SIG-M5 (cell line): ENCODE measurements at places on chromosomes 1 and 21.

DNA sequence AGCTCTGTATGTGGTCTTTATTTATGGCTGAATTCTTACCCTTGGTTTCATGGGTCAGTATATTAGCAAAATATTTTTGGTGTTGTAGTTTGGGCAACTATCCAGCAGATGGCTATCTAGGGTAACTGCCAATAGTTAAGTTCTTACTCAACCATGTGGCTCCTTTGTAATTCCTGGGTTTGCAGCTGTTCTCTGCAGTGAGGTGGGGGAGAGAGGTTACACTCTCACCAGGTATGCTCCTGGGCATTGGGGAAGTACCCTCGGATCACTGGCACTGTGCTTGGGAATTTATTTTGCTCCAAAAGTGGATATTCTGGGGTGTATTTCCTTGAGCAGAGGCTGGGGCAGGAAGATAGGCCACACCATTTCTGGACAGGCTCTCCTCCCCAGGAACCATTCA is 436.7 kb upstream of the TMPRSS15 start:
- DNase-seq: no peak

DNA sequence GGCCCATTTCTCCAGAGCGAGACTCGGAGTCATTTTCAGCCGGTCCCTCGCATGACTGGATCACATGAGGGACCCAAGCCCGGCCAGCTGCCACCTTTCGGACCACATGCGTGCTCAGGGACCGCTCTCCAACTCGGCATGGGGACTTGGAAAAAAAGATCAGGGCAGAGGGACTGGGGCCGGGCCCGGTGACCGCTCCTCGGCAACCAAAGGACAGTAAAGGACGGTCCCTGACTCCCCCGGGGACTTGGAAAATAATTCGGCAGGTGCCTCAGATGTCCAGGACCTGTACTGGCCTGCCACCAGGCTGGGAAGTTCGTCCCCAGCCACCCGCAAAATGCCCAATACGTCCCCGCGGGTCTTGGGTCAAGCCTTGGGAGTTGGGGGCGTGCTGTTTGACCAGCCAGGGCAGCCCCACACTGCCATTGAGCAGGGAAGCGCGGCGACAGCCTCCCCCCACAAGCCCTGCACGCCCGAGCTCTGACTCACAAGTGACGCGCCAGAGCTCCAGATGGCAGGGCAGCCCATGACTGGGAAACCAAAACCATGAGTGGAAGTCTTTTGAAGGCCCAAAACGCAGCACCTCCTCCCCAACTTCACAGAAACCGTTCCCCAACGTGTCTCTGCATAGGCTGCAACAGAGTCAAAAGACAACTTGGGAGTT is 134.5 kb downstream of the LIPI start:
- no peak for DNase-seq

DNA sequence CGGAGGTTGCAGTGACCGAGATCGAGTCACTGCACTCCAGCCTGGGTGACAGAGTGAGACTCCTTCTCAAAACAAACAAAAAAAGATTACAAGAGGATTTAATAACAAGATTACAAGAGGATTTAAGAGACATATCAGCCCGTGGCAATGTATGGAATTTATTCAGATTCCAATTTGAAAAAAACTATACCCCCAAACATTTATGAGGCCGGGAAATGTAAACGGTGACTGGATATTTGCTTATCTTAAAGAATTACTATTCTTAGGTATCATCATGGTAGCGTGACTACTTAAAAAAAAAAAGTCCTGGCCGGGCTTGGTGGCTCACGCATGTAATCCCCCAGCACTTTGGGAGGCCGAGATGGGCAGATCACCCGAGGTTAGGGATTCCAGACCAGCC is 21.2 kb upstream of the ELK4 start:
- DNase-seq: no peak

DNA sequence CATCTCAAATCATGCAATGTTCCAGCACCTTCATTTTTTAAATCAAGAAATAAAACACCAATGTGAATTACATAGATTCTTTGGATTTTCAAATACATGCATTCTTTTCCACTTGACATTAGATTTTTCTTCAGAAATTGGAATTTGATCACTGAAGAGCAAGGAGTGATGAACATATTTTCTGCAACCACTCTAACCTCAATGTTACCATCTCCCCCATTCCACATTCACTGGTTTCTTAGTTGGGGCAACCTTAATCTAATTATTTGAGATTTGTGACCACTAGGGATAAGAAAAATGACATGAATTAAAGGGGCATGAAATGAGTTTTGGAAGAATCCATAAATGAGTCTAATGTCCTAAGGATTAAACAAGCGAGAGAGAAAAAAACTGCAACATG is 168.7 kb upstream of the NR5A2 start:
- no peak for DNase-seq

DNA sequence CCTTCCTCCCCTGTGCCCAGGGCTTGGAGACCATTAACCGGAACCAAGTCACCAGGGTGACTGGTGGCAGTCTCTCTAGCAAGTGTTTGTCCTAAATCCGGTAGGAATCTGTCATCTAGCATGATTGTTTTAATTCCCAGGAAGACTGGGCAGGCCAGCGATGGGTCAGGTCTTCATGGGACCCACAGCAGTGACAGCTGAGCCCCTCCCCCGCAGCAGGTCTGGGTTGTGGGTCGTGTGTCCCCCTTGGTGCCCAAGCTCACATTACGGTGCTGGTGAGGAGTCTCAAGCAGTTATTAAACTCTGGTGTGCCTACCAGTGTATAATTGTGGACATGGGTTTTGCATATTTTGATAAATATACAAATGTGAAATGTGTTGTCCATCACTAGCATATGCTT is 466.5 kb downstream of the MATN1 start:
- no peak for DNase-seq

DNA sequence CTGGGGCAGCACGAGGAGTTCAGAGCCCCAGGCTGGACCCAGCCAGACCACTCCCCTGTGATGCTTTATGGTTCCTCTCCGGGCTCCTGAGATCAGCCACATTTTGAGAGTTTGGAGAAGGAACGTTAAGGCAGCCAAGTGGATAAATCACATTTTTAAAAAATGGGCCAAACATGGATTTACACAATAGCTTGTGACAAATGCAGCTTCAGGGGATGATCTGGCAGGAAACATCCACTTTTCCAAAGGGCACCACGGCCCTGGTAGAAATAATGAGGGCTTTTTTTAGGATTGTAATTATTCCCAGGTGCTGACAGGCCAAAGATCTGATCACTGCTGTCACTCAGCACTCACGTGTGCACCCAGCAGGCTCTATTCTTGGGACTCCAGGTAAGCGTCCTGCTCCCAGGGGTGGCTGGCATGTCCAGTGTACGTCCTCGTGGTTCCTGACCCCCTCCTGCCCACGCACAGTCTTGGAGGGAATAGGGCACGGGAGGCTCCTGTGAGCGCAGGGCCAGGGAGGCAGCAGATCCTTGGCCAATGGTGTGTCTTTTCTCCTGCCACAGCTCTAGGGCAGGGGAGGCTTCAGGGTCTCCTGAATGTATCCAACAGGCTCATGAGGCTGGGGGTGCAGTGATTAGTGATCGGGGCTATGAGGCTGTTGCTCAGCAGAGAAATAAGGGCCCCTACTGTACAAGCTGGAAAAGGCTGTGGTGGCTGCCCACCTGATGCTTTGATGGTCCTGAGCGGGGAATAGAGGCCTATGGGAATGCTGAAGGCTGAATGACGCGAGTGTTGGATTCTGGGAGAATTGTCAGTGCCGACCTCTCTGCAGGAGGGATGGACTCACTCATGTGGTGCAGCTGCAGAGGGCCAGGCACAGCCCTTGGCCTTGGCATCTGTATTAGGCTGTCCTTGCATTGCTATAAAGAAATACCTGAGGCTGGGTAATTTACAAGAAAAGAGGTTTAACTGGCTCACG is 415.7 kb downstream of the PTPRU start:
- no peak for DNase-seq

- DNase-seq: no peak
Measured at GRCh38 chr1:4128616-4129015, 228.5 kb upstream of the C1orf174 start.

DNA sequence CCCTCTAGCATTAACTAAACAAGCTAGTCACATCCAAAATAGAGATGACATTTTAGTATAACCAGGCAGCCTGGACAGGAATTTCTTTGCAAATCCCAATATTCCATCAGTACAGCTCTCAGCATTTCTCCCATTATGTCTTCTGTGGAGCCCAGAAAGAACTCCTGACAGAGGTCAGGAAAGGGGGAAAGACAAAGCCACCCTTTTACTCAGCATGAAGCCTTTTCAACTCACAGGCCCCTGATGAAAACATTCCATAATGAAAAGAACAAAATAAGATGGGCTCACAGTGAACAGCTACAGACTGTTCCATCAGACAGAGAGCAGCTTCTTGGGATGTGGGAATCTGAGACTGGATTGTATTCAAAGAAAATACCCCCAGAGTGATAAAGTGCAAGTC is 80.6 kb downstream of the TEX35 start:
- no peak for DNase-seq

GRCh38 chr21:38712664-38713063 is 93.1 kb upstream of the ETS2 start:
- no peak for DNase-seq

GRCh38 chr1:166479052-166479631 is 312.3 kb upstream of the FAM78B start:
- DNase-seq: no peak

GRCh38 chr1:206606867-206607266 is 5.4 kb downstream of the EIF2D start:
- DNase-seq: no peak

DNA sequence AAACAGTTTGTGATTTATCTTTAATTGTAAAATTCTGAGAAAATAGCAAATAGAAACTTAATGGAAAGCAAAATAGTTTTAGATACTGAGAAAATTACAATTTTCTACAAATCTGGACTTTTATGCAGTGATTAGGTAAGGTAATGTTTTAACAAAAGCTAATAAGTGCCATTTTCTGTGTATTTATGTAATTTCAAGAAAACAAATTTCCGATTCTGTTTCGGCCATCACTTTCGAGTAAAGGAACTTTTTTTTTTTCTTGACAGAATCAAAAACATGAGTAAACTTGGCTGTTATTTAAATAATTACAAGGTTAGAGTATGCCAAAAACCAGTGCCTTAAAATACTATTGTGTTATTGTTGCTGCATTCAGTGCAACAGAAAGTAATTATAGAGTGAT is 280.4 kb upstream of the C1orf105 start:
- DNase-seq: no peak

DNA sequence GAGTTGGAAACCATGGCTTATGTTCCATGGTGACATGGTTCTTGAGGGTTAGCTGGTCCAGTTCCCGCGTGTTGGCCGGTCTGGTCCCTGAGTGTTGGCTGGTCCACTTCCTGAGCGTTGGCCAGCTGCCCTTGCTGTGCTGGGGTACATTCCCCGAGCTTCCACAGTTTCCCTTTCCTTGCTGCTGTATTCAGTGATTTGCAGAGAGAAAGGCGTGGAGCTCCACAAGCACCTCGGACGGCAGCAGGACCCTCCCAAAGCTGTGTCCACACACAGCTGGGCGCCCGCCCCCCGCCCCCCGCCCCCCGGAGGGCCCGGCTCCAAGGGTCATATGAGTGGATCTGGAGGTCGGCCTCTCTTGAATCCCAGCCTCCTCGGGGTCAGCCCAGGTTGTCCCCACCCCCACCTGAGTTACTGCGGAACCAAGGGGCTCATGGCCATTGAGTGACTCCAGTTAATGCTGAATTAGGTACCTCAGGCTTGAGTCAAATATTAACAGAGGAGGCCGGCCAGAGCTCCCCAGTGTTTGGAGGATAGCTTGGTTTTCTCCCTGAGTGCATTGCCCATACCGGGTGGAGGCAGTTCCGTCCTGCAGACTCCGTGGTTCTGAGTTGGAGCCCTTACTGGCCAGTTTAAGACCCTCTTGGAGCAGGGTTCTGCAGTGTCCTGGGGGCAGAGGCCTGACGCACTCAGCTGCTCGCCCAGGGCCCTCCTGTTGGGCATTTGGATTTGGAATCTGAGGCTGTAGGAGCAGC is 18.4 kb downstream of the COL18A1 start:
- no peak for DNase-seq

DNA sequence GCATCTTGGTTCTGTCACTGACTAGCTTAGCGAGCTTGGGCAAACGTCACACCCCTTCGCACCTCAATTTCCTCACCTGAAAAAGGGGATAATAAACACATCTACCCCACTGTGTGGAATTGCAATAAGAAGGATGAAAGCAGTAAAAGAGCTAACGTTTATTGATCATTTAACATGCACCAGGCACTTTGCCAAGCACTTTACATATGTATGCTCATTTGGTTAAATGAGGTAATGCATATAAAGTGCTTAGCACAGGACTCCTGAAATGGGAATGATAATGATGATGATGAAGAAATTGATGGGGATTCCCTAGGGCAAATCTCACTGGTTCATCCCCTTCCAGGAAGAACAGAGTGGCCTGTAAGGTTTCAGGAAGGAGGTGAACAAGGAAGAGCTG is 4.8 kb downstream of the NKAIN1 start:
- DNase-seq: no peak

DNA sequence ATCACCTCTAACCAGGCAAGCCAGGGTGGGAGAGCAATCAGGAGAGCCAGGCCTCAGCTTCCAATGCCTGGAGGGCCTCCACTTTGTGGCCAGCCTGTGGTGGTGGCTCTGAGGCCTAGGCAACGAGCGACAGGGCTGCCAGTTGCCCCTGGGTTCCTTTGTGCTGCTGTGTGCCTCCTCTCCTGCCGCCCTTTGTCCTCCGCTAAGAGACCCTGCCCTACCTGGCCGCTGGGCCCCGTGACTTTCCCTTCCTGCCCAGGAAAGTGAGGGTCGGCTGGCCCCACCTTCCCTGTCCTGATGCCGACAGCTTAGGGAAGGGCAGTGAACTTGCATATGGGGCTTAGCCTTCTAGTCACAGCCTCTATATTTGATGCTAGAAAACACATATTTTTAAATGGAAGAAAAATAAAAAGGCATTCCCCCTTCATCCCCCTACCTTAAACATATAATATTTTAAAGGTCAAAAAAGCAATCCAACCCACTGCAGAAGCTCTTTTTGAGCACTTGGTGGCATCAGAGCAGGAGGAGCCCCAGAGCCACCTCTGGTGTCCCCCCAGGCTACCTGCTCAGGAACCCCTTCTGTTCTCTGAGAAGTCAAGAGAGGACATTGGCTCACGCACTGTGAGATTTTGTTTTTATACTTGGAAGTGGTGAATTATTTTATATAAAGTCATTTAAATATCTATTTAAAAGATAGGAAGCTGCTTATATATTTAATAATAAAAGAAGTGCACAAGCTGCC is 19.8 kb downstream of the CSF1 start:
- no peak for DNase-seq

DNA sequence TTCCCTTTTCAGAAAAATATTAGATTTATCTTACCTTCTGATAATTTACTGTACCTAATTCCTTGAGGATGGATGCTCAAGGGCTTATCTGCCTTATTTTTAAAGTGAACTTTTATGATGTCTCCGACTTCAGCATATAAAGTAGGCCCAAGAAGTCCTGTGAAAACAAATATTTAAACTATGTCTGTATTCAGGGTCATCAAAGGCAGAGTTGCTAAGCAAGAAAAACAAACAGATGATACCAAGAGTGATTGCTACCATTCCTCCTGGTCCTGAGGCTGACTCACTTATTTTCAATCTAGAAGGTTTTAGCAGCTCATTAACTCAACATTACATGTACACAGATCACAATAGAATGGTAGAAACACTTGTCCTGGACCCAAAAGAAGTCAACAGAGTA is 14.1 kb downstream of the F5 start:
- DNase-seq: no peak

- DNase-seq: no peak
Measured at GRCh38 chr1:200398373-200398772, 11.5 kb downstream of the ZNF281 start.
